ENCODE measurements at places on chromosomes 11 and 22. TPM values are rescaled to one million over a fixed set of nuclear protein-coding genes. Genes with fewer than 3 reads are reported as not detected.

DNA sequence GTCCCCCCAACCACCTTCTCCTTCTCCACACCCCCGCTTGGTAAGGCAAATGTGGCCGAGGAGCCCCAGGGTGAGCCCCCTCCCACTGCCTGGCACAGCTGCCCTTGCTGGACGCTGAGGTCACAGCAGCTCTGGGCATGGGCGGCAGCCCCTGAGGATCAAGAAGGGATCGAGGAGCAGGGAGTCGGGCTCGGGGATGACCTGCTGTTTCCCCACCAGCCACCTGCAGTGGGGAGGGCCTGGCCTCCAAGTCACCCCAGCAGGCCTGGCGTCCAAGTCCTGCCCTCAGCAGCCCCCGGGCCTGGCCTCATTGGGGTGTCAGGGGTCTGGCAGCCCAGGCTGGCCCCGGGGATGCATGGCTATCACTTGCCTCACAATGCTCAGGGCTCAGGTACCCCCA lies 23.7 kb downstream of the MUC5AC start:
- no peak for DNase-seq

GRCh38 chr11:126145954-126146353 lies 65.5 kb downstream of the RPUSD4 start:
- no peak for DNase-seq

Gene APOA1
- total RNA-seq: not detected

DNA sequence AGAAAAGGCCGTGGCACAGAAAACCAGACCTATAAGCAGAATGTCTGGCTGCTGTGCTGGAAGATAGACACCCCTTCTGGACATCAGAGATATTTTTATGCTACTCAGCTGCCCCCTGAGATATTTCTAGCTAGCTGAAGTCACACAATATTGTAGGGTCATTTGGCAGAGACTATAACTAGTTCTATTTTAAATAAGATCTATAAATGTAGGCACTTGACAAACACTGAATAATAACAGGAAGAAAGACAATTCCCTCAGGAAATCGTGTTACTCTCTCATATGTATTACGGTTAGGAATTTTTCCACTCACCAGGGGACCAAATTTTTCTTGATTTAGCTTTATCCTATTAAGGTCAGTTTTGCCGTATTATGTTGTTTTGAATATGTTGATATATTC lies 845.4 kb downstream of the OPCML start:
- DNase-seq: no peak

Gene MUC2
- not detected for total RNA-seq

DNA sequence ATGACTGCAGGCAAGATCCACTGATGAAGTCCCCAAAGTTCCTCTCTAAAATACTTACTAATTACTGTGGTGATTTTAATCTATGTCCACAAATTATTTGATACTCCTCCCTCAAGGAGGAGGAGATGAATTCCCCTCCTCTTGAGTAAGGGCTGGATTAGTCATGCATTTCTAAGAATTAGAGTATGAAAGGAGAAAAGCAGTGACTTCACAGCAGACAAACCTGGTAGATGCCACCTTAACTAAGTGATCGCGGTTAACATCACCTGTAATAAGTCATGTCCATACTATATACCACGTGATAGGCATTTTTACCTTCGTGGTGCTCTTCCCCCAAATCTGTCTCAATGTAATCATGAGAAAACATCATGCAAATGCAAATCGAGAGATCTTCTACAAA lies 52.0 kb upstream of the TSPAN18 start:
- DNase-seq: no peak

Gene SLC37A4
- total RNA-seq: 19.7 TPM

DNA sequence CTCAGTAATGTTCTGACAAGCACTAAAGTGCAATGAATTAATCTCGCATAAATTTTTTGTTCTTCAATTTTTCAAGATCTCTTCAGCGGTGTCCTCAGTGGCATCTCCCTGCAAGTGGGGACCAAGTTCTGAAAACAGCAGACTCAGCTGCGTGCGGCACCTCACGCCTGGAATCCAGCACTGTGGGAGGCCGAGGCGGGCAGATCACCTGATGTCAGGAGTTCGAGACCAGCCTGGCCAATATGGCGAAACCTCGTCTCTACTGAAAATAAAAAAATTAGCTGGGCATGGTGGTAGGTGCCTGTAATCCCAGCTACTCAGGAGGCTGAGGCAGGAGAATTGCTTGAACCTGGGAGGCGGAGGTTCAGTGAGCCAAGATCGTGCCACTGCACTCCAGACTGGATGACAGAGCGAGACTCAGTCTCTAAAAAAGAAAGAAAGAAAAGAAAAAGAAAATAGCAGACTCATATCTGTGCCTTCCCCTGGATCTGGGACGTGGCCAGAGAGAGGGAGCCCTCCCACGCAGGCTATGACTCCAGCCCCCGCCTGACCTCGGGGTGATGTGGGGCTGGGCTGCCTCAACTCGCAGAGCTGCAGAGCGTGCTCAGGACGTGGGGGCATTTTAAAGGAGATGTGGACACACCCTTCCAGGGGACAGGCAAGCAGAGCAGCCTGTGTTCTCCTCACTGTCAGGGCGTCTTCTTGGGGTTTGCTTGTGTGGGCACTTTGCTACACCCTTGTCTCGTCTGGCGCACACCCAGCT lies 346.6 kb downstream of the BRD1 start:
- DNase-seq: no peak

DNA sequence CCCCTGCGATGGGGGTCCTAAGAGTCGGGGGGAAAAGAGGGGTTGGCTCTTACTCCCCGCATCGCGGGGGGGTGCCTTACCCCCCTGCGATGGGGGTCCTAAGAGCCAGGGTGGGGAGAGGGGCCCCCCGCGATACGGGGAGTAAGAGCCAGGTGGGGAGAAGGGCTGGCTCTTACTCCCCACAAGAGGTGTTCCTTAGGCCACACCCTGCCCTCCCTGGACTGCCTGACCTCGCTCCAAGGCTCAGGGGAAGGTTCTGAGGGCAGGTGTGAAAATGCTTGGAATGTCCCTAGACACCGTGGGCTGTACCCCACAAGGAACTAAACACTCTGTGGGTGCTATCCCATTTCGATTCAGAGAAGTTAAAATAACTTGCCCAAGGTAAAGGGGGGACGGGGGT lies 7.8 kb downstream of the UNC93B1 start:
- DNase-seq: no peak

DNA sequence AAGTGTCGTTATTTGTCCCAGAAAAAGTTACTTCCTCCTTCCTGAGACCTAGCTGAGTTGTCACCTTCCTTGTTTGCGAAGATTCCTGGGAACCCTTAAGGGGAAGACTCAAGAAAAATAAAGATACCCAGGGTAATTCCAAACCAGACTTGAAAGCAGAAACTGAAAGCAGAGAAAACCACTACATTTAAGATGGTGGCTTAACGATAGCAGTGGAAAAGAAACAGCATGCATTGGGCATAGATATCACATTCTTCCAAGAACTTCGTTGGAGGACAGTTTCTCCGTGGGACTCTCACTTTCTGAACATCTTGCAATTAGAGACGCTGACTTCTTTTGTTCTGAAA lies 89.1 kb downstream of the FAM76B start:
- no peak for DNase-seq

Gene RAB39A
- total RNA-seq: 1.1 TPM

DNA sequence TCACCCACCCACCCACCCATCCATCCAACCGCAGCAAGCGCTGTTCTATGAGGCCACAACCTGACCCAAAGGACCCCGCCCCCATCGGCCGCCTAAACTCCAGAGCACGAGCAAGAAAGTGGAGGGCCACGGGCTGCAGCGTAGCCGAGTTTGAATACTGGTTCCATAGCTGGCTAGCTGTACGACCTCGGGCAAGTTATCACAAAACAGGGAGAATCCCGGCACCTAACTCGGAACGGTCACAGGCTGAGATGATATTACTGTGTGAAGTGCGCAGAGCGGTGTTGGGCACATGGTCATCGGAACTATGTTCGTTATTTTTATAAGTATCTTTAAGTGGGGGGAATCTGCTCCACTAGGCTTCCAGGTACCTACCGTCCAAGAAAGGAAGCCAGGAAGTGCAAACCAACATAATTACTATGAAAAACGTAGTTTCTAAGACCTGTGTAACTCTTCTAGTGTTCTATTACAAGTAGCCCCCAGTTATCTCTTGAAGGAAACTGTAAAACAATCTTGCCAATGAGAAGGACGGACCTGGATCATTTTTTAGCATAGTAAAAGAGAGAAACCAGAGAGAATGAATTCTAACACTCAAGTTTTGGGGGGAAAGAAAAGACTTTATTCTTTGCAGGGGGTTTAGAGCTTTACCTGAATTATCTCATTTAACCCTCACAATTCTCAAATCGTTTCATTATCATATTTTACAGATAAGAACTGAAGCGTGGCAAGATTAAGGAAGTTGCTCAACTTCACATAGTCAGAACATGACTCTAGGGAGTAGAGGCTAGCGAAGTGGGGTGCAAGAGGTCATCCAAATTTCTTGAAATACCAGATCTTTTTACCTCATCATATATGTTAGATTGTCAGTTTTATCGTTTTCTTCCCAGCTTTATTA lies 663 bp upstream of the BUD13 start:
- no peak for DNase-seq

DNA sequence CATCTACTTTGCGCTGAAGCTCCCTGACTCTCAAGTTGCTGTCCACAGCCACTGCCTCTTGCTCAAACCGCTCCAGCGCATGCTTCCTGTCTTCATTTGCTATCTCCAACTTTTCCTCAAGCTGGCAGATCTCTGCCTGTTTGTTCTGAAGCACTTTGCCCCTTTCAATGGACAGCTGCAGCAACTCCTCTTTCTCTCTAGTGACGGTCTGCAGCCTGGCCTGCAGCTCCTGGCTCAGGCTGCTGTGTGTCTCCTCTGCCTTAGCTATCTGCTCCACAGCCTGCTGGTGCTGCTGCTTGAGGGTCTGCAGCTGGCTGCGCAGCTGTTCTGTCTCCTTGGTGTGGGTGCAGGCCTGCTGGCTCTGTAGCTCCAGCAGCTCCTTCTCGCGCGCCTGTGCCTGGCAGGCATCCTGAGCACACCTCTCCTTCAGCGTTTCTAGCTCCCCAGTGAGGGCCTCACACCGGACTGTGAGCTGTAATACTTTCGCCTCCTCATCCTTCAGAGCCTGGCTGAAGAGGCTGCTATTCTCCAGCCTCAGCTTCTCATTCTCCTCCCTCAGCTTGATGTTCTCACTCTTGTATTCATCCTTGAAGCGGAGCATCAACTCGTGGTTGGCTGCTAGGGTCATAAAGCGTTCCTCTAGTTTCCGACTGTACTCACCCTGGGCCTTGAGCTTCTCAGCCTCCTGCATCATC lies 723 bp downstream of the CCDC89 start:
- no peak for DNase-seq

- no peak for DNase-seq
Measured at GRCh38 chr11:117606790-117607189, 190.2 kb downstream of the DSCAML1 start.

DNA sequence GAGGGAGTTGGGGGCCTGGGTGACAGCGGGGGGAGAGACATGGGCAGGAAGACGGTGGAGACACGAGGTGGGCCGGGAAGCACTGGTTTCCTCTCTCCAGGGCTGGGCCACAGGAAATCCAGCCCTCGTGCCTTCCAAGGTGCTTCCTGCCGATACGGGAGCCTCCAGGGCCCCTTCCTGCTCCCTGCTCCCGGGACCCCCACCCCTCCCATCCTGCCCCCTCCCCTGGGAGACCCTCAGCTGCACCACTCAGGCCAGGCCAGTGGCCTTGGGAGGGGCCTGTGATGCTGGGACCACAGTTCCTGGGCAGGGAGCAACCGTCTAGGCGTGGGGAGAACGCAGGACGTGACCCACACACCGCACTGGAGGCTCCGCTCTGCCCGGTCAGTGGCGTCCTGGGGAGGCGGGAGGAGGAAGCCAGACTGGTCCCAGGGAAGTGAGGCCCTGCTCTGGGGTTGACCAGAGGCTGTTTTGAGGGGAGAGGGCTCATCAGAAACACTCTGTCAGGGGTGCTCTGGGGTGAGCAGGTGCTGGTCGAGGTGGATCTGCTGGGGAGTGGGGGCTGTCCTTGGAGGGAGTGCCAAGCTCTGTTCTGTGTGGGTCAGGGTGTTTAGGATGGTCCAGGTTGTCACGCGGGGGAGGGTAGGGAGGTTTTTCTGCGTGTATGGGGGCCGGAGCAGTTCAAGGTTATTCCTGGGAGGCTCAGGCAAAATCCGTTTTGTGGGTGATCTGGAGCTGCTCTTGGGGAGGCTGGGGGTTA lies at the start of gene SHANK3:
Gene SHANK3 (plus strand): TSS at position 353 of the 760 bp plus-strand sequence.
- no peak for DNase-seq

DNA sequence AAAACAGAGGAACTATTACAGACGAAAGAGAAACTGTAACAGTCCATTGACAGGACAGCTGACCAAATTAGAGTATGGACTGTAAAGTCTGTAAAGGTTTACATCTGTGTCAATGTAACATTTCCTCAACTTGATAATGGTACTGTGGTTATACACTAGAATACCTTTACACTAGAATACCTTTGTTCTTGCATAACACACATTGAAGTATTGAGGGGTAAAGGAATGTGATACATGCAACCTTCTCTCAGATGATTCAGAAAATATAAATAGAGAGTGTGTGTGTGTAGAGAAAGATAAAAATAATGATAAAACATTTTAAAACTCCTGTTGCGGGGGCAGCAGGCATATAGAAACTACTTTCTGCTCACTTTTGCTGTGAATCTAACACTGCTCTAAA lies 5.6 kb upstream of the EEF1G start:
- DNase-seq: no peak

Gene C22orf42
- total RNA-seq: not detected

DNA sequence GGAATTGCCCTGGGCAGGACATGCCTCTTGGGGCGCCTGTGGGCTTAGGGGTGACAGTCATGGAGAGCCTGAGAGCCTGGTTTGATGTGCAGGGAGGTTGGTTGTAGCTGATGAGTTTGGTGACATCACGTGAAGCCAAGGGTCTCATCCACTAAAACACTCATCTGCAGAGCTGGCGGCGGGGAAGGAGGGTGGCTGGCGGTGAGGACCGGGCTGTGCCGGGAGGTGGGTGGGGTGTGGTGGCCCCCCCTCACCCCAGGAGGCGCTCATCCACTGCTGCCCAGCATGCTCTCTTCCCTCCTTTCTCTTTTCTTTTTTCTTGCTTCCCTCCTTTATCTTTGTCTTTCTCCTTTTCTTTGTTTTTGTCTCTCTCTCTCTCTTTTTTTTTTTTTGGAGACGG lies 49.0 kb downstream of the GRAMD4 start:
- no peak for DNase-seq

Measured in RPMI7951 (cell line).